ENCODE measurements at places on chromosomes 12 and 14. TPM values are rescaled to one million over a fixed set of nuclear protein-coding genes. Genes with fewer than 3 reads are reported as not detected.

NRXN3 gene
- polyA plus RNA-seq: 0.40 TPM

DNA sequence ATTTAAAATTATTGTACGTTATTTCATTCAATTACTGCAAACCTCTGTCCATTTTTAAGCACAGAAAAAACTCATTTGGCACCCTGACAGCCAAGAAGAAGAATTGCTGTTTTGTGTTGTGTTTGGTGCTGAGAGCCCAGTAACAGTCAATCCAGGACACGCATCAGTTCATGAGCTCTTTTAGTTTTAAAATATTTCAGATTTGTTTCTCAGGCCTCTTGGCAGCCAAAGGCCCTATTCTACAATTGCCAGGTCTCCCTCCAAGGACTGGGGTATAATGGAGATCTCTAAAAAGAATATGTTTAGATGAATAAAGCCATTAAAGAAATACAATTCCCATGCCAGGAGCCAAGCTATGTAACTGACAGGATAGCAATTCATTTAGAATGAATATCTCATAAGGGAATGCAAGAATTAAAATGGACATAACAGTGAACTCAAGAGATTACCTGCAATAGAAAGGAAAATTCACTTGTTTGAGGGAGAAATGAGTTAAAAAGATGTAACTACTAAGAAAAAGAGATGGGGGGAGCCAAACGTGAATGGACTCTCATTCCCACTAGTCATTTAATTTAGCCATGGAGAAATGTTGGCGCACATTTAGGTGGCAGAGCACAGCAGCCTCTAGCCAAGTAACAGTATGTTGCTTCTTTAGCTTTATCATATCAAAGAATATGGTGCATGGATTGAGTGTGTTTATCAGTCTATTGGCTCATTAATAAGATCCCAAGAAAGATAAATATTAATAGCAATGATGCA is 140.6 kb upstream of the PELI2 start:
- DNase-seq: peak; percentile 44

GRCh38 chr12:28108599-28108998 is 81.7 kb upstream of the CCDC91 start:
- no peak for DNase-seq

DNA sequence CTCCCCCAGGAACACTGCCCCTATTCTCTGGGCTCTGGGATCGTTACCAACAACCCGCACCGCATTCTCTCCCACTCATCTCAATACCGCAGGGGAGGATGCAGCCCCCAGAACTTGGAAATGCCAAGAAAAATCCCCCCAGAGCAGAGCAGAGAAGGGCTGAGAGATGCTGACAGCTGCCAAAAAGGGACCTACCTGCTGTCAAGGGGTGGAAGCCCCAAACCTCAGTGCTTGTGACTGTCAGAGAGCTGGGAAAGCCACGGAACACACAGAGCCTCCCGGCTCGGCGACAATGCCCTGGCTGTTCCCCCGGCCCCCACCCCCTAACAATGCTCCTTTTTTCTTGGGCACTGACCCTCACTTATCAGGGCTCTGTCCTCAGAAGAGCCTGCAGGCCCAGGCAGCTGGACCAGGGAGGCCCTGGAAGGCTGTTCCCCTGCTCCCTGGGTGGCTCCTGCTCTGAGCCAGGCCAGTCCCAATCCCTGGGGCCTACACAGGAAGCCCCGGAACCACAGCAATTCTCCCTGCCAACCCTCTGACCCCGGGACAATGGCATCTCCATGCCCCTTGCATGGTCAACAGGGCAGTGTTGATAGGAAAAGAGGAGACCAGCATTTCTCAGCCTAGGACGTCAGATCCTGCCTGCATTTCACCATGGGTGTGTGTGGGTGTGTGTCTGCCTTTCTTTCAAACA is 78.9 kb downstream of the ITPK1 start:
- DNase-seq: no peak

DNA sequence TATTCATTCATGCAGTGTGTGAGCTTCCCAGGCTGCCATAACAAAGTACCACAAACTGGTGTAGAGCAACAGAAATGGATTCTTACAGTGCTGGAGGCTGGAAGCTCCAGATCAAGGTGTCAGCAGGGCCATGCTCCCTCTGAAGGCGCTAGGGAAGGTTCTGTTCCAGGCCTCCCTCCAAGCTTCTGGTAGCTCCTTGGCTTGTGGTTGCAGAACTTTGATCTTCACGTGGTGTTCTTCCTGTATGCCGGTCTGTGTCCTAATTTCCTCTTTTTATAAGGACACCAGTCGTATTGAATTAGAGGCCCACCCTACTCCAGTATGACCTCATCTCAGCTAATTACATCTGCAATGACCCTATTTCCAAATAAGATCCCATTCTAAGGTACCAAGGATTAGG is 3.1 kb downstream of the OTUB2 start:
- no peak for DNase-seq

LRRC10 gene
- polyA plus RNA-seq: not detected

DNA sequence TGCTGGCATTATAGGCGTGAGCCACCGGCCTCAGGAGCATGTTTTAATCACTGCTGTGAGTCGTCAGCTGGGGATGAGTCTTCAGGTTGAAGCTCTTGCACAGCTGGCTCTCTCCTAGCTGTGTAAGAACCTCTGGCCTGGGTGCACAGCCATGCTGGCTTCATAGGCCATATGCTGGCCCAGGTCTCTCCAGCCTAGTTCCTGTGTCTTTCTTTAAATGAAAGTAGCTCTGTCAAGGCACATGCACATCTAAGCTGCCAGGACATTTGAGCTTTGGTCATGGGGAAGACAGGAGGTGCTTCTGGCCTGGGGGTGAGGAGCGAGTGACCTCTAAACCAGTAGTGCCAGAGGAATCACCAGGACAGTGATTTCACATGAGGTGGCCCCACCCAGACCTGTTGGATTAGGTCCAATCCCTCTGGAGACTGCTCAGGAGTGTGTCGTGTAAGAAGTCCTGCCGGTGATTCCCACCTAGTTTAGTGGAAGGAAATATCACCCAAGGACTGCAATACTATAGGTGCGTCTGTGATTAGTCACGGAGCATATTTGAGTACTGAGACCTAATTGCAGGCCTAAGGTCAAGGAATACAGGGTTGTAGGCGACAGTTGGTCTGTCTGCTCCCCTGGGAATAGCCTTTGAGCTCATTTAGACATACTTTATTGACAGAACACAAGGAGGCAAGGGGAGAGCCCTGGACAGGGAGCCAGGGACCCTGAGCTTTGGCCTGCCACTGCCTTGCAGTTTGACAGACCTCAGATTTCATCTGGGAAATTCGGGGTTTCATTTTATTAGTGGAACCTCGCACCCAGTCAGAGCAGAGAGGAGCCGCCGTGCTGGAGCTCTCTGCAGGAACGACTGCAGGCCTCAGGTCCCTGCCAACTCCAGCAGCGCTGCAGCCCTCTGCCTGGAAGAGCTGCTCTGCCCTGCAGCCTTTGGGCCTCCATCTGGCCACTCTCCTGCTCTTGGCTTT is 67.0 kb downstream of the ANKRD9 start:
- no peak for DNase-seq

- DNase-seq: no peak
Measured at GRCh38 chr14:50620341-50620740, 47.8 kb downstream of the SAV1 start.

GRCh38 chr12:105357162-105357691 is 26.7 kb downstream of the C12orf75 start:
- no peak for DNase-seq

PLEKHD1 gene
- 0.62 TPM for polyA plus RNA-seq

RNASE7 gene
- 0.14 TPM for polyA plus RNA-seq

- DNase-seq: no peak
Measured at GRCh38 chr12:46089414-46090162, 99.2 kb upstream of the SCAF11 start.

DNA sequence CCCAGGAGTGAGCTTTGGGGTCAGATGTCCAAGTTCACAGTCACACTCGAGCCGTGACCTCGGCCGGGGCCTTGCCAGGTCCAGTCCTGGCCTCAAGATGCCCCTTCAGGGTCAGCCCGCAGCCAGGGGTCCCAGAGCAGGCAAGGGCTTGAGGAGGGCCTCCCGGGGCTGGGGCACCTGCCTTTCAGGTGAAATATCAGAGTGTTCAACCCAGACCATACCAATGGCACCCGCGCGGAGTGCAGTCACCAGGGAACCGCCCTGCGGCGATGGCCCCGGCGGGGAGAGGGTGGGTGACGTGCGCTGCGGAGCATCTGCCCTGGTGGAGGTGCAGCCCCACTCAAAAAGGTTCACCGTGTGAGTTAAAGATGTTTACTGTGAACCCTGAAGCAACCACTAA is 16.9 kb downstream of the LRCOL1 start:
- DNase-seq: no peak

GRCh38 chr14:90319173-90319572 is 12.6 kb downstream of the NRDE2 start:
- no peak for DNase-seq

SLCO1C1 gene
- polyA plus RNA-seq: 0.59 TPM

- DNase-seq: no peak
Measured at GRCh38 chr12:6343518-6343917, 1.6 kb upstream of the TNFRSF1A start.

GRCh38 chr12:124938587-124938986 is 24.1 kb upstream of the UBC start:
- DNase-seq: no peak

DNA sequence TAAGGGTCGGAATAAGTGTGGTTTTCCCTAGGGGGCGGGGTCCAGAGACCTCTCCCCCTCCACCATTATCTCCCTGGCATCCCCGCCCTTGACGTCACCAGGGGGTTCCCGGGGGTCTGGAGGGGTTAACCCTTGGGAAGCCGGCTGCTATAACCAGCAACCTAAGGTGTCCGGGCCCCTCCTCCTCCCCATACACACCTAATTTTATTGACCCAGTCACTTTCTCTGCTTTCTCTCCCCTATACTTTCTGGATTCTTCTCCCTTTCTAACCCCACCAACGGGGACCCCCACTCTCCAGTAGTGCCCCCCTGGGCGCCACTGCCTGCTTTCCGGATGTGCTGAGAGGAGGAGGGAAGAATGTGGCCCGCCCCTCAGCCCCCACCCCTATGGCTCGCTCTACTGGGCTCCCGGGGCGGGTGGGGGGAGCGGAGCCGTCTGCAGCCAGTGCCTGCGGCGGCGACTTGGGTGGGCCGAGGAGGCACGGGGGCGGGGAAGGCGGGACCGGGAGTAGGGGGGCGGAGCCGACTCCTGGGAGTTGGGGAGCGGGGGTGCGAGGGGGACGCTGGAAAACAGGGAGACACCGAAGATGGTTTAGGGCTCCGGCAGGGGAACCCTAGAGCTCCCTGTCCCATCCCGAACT is 1.8 kb downstream of the GLI1 start:
- peak; percentile 63 for DNase-seq

DNA sequence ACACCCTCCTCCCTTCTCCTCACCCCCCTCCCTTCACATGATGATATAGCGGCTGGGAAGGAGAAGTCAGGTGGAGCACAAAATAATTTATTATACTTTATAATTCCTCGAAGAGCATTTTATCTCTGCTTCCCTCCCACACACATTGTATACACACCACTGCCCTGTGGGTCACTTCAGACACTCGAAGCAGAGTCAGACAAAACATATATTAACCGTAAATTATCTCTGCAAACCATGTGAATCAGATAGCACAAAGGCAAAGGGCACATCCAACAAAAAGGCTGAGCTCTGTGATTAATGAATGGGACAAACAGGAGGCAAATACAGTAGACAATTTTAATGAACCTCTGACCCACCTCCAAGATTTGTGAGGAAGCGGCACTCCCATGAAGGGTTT is 450.7 kb downstream of the GALC start:
- DNase-seq: no peak

PPP1R1A gene
- polyA plus RNA-seq: 70.6 TPM

RFLNA gene
- polyA plus RNA-seq: 6.9 TPM

- DNase-seq: peak; percentile 27
Measured at GRCh38 chr12:122437656-122438121, 15.2 kb upstream of the CLIP1 start.

- no peak for DNase-seq
Measured at GRCh38 chr12:32254260-32254956, 144.9 kb upstream of the FGD4 start.

- no peak for DNase-seq
Measured at GRCh38 chr12:63023926-63024325, 89.0 kb upstream of the PPM1H start.

DNA sequence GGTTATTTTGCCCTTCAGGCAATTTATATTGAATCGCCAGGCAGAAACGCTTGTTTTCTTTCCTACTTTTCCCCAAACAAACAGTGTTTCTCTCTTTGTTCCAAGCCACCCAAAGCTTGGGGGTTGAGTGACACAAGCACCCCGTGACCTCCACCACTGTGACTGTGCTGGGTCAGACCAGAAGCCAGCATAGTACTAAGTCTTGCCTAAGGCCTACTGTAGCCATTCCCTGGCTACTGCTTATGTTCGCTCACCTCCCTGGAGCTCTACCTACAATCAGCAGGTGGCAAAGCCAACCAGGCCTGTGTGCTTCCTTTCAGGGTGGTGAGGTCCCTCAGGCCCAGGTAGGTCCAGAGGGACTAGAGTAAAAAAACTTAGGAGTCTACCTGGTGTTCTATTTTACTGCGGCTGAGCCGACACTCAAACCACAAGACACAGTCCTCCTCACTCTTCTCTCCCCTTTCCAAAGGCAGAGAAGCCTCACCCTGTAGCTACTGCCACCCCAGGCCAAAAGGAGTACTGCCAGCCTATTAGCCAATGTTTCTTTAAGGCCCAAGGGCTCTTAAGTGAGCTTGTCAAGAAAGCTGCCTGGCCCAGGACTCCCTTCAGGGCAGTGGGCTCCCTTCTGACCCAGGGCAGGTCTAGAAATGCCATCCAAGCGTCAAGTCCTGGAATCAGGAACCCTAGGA is 411.8 kb upstream of the MIS18BP1 start:
- no peak for DNase-seq

EID3 gene
- 1.6 TPM for polyA plus RNA-seq

DNA sequence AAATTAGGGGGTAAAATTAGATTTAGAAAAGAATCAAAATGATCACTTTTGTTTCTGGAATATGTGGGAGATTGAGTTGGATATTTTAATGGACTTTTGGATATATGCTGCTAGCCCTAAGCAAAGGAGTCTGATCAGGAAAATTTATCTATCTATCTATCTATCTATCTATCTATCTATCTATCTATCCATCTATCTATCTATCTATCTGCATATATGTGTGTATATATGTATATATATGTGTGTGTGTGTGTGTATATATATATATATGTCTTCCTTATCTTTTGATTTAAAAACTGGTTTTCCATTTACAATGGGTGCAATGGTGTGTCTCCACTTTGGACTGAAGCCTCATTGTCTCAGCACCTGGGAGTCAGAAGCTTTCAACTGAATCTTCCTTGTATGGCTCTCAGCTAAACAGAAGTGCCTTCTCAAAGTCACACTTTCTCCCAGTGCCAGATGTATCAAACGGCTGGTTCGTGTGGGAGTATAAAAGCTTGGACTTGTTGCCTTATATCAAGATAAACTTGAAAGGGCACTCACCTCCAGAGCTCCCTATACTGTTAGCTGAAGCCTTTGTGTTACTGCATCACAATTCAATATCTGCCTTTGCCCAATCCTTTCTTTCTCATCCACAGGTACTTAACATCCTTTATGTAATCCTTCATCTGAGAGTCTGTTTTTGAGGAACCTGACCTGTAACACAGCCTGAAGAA is 31.6 kb upstream of the CD69 start:
- DNase-seq: no peak

Measured in hindlimb muscle (tissue), 1 donor.